Activated CD4-positive, alpha-beta memory T cell treated with anti-CD3 and anti-CD28 coated beads, Interleukin-2, amount 10 ng/mL, durations not matched to agents 7 days and 5 days (primary cell): ENCODE measurements at places on chromosomes 6 and 20.

DNA sequence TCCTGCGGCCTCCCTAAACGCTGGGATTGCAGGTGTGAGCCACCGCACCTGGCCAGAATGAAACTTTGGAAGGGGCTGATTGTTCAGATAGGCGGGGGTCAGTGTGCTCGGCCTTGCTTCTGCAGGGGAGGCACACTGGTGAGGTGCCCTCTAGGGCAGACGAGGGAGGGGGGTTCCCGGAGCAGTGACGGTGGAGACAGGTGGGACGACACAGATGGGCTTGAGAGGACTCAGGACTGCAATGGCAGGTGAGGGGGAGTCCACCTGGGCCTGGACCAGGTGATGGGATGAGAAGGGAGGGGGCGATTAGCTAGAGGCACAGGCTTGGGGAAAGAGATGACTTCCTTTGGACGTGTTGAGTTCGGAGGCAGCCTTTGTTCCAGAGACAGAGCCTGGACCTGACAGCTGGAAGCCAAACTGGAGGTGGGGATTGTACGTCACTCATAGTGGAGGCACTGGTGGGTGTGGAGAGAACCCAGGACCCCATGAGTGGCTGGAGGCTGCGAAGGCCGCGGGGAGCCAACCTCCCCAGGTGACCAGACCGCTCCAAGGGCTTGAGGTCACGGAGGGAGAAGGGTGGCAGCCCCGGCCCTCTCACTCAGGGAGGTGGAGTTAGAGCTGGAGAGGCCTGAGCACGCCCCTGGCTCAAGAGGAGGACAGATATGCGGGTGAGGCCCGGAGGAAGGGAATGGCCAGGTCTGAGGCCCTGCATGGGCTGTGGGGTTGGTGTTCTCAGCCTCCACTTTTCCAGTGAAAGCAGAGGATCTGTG lies 10.5 kb upstream of the MAP1LC3A start:
- no peak for DNase-seq

DNA sequence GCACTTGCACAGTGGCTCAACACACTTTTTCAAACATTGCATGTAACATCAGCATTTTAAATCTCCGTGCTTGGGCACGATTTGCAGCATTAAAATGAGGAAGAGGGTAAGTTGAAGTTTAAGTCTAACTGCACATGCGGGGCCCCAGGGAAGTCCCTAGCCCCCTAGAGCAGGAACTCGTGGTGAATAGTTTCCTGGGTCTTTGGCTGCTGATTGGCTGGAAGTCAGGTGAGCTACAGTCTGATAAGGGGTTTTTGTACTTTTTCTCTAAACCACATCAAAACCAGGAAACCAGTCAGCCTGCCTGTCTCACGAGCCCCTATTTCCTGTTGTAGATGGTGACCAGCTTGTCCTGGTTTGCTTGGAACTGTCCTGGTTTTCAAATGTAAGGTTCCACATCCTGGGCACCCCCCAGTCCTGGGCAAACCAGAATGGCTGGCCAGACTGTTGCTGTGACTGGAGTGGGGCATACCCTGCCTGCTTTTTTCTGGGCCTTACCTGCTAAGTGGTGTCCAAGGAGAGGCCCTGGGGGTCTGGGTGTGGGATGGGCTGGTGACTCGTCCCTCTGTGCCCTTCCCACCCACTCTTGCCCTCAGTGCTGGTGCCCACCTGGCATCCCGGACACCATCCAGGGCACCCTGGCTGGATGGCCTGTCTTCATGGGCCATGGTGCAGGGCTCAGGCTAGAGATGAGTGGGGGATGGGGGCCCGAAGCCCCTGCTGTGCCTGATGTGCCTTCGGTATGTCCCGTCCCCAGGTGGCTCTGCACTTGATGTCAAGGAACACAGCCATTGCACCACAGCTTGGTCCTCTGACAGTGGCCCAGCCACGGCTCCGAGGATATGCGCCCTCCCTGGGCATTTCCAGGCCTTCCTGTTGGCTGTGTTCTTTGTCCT lies 31.8 kb downstream of the SUN5 start:
- peak; percentile 84 for DNase-seq

DNA sequence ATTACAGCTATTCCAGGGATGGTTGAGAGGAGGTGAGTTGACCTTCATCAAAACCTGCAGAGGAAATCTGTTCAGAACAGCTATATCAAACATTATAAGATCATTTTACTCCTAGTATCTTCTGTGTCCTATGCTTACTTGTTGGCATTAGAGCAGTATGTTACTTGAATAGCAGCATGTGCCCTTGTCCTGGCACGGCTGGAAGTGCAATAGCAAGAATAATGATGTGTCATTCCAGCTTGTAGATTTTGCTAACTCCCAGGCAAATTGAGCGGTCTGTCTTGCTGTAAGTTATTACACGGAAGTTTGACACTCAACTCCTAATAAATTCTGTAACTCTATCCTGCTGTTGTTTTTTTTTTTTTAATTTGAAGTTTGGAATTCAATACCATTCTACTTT lies 385.5 kb downstream of the TENT5A start:
- no peak for DNase-seq

GRCh38 chr6:133410638-133411435 lies 169.7 kb downstream of the EYA4 start:
- no peak for DNase-seq

DNA sequence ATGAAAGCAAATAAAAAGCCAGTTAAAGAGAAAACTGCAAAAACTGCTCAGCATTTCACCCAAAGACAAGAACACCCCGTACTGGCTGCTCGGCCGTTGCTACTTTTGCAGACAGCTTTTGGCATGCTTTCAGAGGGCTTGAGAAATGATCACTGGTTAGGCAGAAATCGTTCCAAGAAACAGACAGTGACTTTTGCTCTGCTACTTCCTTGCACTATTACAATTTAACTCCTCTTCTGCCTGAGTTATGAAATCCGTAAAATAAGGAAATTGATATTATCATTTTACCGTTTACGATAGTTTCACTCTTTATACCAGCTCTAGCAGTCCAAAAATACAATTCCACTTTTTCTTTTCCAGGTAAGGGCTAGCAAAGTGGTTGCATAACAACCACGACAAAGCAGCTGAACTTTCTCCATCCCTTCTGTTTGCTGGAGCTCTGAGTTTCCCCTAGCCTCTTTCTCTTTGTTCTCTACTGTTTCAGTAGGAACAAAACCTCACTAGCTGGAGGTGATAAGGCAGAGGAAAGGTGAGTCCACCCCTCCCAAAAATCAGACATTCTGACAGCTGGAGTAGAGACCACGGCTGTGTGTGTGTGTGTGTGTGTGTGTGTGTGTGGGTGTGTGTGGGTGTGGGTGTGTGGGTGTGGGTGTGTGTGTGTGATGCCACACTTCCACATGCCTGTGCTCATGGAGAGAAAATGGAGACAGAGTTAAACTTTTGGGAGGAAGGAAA lies 191.8 kb upstream of the RREB1 start:
- DNase-seq, result no peak

GRCh38 chr6:125019918-125020317 lies 57.7 kb downstream of the RNF217 start:
- no peak for DNase-seq

DNA sequence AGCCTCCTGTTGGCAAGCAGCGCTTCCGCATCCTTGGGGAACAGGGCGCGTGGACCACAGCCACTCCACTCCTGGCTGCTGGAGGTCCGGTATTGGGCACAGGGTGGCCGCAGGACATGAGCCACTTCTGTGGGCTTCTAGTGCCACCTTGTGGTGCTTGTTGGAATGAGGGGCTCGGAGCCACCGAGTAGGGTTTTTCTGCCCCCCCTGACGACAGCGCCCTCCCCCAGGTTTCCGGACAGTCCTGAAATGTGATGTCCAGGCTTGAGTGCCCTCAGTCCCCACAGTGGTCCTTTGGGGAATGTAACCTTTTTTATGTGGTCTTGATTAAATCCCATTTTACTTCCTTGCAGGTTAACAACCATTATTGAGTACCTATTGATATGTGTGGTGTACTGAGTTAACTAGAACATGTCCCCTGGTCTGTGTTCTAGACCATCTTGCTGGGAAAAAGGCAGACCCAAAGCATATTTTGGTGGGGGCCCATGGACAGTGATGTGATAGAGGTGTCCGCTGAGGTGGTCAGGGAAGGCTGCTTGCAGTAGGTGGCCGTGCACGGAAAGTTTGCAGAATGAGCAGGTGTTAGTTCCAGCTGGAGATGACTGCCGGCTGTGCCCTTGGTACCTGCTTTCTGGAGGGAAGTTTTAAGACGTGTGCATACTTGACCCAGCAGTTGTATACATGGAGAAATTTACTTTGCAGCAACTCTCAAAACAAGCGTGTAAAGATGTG lies 70.0 kb downstream of the PTPN1 start:
- peak; percentile 49 for DNase-seq

DNA sequence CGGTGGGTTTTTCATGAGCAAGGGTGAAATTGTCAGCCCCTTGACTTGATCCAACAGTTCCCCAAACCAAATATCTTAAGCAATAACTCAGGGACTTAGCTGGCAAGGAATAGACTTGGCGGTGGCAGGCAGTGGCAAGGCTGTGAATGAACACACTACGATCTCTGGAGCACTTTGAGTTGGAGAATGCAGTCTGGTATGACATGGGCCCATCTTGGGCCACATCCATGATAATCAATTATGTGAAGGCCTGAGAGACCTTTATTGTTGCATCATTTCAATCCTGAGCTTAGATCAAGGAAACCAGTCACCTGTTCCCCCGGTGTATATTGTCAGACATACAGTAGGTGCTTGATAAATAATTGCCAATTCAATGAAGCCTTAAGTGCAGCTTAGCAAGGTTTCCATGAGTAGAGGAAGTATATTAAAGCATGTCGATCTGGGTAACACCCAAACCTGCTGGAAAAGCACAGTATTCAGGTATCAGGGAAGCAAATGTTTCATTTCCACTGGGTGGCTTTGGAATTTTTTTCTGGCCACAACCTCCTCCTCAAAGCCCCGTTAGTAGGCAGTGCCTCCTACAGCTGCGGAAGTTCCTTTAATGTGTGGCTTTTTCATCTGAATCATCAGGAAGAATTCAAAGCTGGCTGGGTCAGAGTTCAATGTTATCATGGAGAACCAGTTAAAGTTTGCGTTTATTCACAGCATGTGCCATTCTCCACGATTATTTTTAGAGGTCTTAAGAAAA lies 10.2 kb downstream of the CASS4 start:
- no peak for DNase-seq

DNA sequence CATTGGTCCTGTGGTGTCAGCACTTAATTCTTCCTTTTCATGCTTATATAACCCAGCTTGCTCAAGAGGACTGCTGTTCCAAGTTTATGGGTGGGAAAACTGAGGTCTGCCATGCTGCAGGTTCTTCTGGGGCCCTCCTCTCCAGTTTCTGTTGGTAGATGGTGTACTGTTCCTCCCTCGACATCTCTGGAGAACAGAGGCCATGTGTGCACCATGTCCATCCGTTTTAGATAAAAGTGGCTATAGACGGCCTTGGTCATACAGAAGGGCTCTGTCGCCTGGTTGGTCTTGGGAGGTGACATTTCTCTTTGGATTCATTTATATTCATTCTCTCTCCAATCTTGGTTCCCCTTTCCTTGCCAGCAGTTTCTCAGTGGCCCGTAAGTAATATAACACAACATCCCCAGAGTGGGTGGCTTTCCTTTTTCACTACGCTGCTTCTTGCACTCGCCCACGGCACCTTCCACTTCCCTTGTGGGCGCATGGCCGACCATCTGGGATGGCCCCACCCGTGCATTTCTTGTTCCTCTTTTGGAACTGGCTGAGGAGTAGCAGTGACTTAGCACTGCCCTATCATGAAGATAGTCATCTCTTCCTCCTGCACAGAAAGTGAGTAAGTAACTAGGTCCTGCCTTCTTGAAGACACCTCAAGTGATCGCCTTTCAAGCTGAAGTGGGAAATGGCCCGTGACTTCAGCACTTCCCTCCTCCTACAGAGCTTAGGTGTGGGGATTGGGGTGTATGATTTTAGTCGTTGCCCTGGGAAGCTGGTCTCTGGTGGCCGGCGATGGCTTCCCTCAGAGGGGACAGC lies 94.2 kb downstream of the RREB1 start:
- no peak for DNase-seq

DNA sequence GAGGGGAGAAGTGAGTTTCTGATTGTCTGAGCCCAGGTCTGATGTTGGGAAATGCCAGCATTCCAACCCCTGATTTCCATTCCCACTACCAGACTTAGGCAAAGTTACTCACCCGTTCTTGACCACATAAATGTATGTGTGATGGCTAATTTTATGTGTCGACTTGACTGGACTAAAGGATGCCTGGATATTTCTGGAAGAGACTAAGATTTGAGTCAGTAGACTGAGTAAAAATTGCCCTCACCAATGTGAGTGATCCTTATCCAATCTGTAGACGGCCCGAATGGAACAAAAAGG lies 95.8 kb upstream of the TAB2 start:
- DNase-seq, result no peak

DNA sequence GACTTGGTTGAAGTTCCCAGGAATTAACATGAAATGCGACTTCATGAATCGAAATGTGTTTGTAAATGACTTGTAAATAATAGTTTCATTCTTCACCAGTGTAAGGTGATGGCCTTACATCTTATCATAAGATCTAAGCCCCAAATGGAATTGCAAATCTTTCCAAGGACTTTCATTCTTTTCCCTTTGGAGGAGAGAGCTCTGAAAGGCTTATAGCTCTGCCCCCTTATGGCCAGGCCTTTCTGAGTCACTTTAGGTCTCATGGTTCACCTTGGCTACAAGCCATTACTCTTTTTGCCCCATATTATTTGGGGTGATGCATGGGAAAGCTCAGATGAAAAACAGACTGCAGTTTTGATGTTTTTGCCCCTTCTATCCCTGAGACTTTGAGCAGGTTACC lies 209.1 kb upstream of the BMP2 start:
- no peak for DNase-seq

DNA sequence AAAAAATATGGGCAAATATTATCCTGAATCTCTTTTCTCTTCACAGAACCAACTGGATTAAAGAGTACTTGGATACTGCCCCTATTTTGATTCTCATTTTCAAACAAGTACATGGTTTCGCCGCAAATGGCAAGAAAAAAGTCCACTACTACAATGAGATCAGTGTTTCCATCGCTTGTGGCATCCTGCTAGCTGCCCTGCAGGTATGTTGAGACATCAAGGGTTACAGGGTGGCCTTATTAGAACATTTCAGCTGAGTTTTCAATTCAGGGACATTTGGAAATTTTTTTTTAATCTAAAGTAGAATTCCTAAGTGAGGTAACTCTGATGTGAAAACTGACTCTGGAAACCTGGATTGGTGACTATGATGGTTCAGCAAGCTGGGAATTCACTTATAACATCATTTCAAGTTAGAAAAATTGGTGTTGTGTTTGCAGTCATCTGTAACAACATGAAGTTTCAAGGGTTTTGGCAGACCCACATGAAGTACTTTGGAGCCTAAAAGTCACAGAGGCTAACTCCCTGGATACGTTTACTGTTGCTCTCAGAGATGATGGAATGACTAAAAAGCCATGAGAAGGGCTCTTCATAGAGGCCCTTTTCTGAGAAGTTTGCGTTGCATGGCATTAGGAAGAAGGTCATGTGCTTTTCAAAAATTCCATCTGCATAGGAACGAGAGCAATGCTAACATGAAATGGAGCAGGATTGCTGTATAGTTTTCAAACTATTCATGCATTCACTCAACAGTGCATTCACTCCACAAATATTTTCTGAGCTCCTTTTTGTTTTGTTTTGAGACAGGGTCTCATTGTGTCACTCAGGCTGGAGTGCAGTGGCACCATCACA lies 25.5 kb downstream of the IYD start:
- no peak for DNase-seq

- no peak for DNase-seq
These were observed 113.8 kb downstream of the ARMC2 start for GRCh38 chr6:108961985-108962384.

- no peak for DNase-seq
These were observed 25.3 kb upstream of the CHRNA4 start for GRCh38 chr20:63386491-63386890.

GRCh38 chr6:140174524-140174923 lies 800.1 kb upstream of the CITED2 start:
- no peak for DNase-seq

GRCh38 chr6:6724539-6725467 lies 136.3 kb downstream of the LY86 start:
- DNase-seq, result peak; percentile 60
